Endothelial cell of umbilical vein (primary cell): ENCODE measurements at places on chromosomes 12 and 14. TPM values are rescaled to one million over a fixed set of nuclear protein-coding genes. Genes with fewer than 3 reads are reported as not detected.

GRCh38 chr14:72590577-72590976 lies 303.3 kb downstream of the DPF3 start:
- no peak for DNase-seq

DNA sequence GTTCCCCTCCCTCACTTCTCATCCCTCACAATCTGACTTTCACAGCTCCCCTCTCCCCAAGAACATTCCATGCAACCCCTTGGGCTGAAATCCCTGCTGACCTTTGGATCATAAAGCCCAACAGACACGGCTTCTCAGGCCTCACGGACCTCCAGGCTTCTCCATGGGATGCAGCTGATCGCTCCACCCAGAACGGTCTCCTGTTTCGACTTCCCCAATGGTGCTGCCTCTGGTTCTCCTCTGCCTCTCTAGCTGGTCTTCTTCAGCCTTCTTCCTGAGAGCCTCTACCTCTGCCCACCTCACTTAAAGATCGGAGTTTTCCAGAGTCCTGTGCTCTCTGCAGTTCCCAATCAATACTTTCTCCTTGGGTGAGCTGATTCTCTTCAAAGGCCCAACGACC lies 17.8 kb upstream of the PRMT8 start:
- DNase-seq = no peak

- DNase-seq = peak; percentile 67
Observed at GRCh38 chr12:85016413-85016812, 19.7 kb downstream of the TSPAN19 start.

GRCh38 chr12:116166306-116166705 lies 111.2 kb downstream of the MED13L start:
- DNase-seq = no peak

DNA sequence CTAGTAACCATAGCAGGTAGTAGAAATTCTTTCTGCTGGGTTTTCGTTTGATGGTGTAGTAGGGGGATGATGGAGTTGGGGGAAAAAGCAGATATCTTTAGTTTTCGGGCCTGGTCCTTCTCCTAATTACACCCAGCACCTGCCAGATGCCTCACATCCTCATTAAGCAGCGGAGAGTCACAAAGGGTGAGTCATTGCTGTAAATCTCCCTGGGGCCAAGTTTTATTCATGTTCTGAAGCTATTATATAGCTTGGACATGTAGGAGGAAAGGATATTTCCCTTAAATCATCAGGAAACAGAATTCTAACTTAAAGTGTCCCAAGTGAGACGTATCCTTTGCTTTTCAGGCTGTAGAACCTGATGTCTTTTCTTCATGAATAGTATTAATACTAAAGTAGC lies 4.9 kb upstream of the NECAP1 start:
- DNase-seq = peak; percentile 74

DNA sequence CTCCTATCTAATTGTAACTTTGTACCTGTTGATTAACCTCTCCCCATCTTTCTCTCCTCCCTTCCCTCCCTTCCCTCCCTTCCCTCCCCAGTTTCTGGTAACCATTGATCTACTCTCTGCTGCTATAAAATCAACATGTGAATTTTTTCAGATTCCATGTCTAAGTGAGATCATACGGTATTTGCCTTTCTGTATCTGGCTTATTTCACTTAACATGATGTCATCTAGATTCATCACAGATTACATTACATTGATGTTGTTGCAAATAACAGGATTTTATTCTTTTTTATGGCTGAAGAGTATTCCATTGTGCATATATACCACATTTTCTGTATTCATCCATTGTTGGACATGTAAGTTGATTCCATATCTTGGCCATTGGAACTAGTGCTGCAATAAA lies 68.0 kb upstream of the FBXO33 start:
- no peak for DNase-seq

DNA sequence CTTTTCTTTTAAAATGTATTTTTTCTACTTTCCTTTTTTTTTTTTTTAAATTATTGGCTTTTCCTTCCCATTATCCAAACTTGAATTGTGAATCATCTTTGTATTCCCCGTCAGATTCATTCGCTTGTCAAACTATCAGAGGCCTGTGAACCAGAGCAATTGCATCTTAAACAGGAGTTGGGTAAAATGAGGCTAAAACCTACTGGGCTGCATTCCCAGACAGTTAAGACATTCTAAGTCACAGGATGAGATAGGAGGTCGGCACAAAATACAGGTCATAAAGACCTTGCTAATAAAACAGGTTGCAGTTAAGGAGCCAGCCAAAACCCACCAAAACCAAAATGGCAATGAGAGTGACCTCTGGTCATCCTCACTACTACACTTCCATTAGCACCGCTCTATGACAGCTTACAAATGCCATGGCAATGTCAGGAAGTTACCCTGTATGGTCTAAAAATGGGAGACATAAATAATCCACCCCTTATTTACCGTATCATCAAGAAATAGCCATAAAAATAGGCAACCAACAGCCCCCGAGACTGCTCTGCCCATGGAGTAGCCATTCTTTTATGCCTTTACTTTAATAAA lies 19.9 kb downstream of the FUT8 start:
- DNase-seq = no peak

DNA sequence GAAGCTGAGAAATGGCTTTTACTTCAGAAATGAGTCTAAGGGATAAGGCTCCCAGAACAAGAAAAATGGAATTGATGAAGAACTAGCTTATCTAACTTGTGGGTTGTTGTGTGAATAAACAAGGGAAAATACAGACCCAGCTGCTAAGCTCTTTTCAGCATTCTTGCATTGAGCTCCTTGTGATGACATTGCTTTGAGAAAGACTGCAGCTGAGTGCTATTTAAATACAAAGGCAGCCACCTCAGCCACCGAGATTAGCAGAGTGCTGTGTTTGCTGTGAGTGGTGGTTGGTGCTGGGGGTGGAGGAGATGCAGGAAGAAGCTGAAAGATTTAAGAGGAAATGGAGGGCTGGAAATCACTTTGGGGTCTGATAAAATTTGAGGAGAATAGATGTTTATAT lies 396.0 kb upstream of the PRICKLE1 start:
- DNase-seq = no peak

- no peak for DNase-seq
Observed at GRCh38 chr12:111074965-111075364, 154.6 kb upstream of the MYL2 start.

Gene POTEG
- polyA plus RNA-seq = not detected in 2 replicates

Gene GLI1
- 0.10 and 0.14 TPM in 2 replicates for polyA plus RNA-seq

Gene NR1H4
- polyA plus RNA-seq = not detected in 2 replicates

Gene NANOG
- 0.03 TPM in 1 of 2 replicates, not detected in the other for polyA plus RNA-seq

Gene KRT73
- not detected in 2 replicates for polyA plus RNA-seq
